ENCODE measurements at places on chromosomes 5 and 9.

GRCh38 chr5:179825655-179826182 lies 5.0 kb downstream of the SQSTM1 start:
- DNase-seq: no peak

DNA sequence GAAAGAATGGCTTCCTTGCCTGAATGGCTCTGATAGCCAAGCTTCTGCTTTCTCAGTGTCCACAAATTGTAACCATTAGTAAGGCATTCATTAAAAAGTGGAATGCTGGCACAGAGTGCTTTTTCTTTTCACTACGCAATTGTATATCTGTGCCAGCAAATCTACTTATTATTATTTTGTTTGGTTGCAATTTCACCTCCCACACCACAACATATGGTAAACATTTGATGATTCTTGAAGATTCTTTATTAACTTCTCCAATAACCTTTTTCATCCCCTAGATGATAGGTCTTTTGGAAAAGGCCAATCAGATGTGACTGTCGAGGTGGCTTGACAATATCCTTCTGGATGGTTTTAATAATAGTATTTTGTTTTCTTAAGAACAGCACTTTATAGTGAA lies 234.1 kb downstream of the TMEM38B start:
- no peak for DNase-seq

DNA sequence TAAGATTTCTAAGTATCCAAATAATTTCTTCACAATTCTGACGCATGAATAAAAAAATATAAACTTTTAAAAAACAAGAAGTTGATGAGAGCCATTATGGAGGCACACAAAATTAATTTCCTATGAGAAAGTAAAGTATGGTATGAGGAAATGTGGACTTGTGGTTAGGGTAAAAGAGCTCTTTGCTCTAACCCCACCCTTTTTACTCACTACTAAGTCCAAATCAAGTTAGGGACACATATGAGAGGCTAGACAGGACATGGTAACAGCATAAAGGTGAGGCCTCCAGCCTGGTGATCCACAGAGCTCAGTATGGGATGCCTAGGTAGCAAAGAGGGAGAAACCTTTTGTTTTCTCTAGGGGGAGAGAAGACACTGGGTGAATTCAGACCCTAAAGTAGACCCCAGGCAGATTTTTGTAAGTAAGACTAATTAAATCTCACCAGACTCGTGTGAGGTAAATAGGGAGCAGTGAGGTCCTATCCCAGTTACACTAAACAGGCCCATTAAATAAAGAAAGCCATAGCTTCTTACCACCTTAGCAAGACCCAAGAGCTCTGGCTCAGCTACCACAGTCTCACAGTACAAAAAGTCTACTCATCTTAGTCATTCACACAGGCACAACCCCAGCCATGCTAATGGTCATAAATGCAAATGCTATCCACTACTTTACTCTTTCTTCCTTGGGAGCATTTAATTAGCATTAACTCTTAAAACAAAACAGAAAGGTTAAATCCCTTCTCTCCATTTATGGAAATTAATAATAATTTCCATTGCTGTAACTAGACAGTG lies 42.6 kb downstream of the MLLT3 start:
- no peak for DNase-seq

DNA sequence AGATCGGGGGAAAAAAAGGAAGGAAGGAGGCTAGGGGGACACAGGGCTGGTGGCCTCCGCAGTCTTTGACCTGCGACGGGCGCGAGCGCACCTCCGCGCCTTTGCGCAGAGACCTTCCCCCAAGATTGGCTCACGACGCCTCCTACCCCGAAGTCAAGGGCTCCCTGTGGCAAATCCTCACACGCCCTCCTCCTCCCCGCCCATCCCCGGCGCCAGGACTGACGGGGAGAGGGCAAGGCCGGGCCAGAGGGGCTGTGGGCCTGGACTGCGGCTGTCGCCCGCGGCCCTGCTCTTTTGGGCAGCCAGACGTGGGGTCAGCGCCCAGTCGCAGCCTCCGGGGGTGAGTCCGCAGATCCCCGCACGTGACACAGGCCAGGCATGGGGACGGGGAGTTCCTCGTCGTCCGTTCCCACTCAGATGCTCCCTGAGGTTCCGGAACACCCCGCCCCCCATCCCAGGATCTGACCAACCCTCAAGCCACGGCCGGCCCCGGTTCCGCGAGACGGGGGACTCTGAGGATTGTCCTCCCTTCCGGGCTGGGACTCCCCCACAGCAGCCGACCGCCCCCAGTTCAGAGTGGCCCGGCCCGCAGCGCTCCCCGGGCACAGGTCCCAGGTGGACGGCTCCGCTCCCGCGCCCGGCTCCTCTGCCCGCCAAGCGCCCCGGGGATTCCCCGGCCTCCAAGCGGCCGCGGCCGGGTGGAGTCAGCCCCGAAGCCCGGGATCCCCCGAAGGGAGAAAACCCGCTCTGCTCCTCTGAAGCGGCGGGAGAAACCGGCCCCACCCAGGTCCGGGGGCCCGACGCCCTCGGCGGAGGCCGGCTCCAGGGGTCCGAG lies 543 bp upstream of the ANKRD33B start:
- no peak for DNase-seq

- DNase-seq: no peak
These were observed 140.8 kb downstream of the CAMK4 start for GRCh38 chr5:111364992-111365391.

GRCh38 chr5:8839361-8840055 lies 706.4 kb downstream of the SEMA5A start:
- DNase-seq: no peak

- DNase-seq: no peak
These were observed 202.7 kb upstream of the RGMB start for GRCh38 chr5:98570661-98571191.

DNA sequence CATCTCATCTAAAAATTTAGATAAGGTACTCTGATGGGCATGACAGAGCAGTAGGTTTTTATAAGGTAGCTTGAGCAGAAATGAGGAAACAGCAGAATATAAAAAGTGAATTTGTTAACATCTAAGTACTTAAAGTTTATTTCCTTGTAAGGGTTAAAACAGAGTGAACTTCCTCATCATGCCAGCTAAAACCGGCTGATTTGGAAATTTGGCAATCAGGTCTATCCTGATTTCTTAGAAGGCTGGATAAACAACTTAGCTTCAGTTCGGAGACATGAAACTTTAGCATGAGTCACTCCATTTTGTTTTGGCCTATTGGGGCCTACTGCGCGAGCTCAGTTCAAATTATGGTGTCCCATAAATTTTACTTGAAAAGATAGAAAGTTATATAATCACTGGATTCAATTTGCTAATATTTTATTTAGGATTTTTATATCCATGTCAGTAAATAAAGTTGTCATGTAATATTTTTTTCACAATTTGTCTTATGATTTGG lies 241.6 kb upstream of the RORB start:
- DNase-seq: no peak

DNA sequence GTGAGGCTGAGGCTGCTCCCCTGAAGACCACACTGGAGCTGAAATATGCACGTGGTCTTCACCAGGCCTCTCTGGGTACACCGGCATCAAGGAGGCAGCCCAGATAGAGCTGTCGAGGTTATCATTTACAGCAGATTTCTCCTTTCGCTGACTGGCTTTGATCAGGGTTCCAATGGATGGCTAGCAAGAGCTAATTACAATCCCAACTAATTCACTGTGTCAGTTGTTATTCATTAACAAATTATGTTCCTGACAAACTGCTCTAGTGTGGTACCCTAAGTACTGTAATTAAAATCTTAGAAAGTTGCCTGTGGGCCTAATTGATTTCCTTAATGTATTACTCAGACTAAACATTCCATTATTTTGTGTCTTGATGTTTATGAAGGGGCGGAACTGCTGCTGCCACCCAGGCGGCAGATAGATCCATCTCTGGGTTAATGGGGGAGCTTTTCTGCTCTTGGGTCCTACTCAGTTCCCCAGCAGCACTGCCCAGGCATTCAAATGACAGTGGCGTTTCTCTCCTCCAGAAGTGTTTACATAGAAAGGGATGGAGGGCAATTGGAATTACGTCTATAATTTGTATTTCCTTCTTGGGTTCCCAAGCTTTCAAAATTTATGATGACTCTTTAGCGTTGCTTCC lies 71.7 kb upstream of the RAD23B start:
- no peak for DNase-seq

- DNase-seq: no peak
These were observed 130.5 kb downstream of the FBXL17 start for GRCh38 chr5:108251350-108251749.

GRCh38 chr5:73442231-73442811 lies 6.3 kb downstream of the FOXD1 start:
- DNase-seq: no peak

- DNase-seq: no peak
These were observed 44.5 kb upstream of the SUSD3 start for GRCh38 chr9:93013856-93014582.

- peak; percentile 95 for DNase-seq
These were observed 76.7 kb downstream of the ARSB start for GRCh38 chr5:78908173-78909061.

DNA sequence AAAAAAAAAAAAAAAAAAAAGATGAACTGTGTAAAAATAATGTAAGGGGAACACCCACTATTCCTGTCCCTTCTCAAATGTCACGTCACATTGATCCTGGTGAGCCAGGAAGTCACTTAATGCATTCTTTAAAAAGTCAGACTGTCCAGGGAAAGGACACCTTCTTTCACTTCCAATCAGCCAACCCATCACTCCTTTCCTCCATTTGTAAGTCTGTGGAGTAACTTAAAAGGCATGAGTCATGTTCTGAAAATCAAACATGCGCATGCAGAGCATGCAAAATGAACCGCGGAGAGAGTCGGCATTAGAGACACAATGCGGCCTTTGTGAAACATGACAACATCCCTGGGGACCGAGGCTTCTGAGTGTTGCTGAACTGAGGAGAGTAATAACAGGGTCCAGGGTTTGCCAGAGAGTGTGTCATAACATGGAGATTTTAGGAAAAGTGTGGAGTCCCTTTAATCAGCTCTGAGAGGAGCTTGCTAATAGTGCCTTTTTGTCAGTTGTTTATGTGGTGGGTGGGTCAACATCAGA lies 77.6 kb upstream of the SEMA6A start:
- no peak for DNase-seq

DNA sequence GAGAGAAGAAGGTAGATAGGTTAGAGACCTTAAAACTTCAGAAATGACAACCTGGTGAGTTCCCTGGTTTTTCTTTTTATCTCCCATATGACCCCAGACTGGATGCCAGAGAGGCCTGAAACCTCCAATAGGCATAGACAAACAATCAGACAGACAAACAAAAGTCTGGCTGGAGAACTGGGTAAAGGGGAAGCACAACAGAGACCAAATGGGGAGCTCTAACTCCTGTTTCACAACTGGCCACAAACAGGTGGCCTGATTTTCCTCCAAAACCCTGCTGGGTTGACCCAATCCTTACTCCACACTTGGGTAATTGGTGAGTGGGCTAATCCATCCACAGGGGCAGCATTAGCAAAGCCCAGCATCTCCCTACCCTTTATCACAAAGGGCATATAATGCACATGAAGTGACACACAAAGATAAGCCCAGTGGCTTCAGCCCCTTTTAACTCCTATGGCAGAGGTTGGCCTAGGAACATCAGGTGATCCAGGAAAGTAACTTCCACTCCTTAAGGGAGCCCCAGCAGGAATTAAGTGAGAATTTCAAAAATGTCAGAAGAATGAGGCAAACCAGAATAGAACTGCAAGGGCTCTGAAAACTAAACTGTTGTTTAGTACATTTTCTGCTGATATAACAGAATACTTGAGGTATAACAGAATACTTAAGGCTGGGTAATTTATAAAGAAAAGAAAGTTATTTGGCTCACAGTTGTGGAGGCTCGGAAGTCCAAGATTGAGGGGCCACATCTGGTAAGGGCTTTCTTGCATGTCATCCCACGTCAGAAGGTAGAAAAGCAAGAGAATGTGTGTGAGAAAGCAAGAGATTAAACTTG lies 60.9 kb upstream of the ROR2 start:
- DNase-seq: no peak

GRCh38 chr5:78056901-78057514 lies 237.5 kb downstream of the AP3B1 start:
- no peak for DNase-seq

- no peak for DNase-seq
These were observed 6.6 kb downstream of the TMEM171 start for GRCh38 chr5:73126957-73127356.

DNA sequence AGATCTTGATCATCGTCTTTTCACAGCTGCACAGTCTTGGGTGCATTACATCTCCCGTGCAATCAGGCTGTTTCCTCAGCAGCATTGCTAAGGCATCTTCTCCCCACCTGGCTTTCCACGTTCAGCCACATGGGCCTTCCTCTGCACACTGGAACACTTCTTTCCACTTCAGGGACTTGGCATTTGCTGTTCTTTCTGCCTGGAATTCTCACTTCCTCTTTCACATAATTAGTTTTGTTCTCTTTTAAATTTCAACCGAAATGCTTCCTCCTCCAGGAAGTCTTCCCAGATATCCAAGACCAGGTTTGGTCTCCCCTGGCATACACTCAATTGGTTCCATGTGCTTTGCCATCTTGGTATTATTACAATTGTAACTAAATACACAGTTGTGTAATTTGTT lies 43.8 kb downstream of the WHRN start:
- no peak for DNase-seq

GRCh38 chr5:31119938-31120641 lies 73.4 kb upstream of the CDH6 start:
- no peak for DNase-seq

- DNase-seq: no peak
These were observed 217.9 kb downstream of the SPATA31D1 start for GRCh38 chr9:82206490-82206889.

GRCh38 chr9:84137968-84138367 lies 157.4 kb downstream of the RMI1 start:
- peak; percentile 44 for DNase-seq

GRCh38 chr5:116062352-116062751 lies 22.5 kb upstream of the COMMD10 start:
- no peak for DNase-seq

DNA sequence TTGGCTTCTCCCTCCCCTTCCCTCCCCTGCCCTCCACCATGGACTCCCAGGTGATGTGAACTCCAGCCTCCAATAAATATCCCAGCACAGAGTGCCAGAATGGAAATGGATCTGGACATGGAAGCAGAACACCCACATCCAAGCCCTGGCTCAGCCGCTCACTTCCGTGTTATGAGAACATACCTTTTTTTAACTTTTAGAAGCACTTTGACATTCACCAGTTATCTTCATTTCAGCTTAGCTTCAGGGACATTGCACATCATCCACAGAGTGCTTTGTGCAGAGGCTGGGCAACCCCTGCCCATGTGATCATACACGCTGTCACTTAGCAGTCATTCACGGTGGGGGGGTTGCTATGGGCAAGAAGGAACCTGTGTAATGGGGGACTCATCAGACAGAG lies 9.1 kb downstream of the AFAP1L1 start:
- DNase-seq: no peak

DNA sequence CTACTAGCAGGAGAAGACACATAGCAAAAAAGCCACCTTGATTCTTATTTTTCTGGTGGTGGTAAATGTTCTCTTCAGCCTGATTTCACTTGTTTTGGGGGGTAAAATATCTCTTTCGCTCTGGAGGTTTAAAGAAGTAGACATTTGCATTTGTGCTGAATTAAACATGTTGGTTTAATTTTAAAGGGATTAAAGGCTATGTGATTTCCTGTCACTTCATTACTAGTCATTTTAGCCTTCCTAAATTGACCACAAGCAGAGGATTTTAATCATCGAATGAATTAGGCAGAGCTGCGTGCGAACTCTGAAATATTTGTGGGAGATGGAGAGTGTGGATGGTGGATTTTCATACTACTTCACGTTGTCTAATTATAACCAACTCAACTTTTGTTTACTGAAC lies 4.8 kb downstream of the RASGRF2 start:
- no peak for DNase-seq
